ENCODE measurements at places on chromosomes 3 and 15. TPM values are rescaled to one million over a fixed set of nuclear protein-coding genes. Genes with fewer than 3 reads are reported as not detected.

FHIT gene
- 0.87 TPM for total RNA-seq

ZFAND6 gene
- 179 TPM for total RNA-seq

- DNase-seq: no peak
Observed at GRCh38 chr15:29094711-29095110, 174.9 kb downstream of the NSMCE3 start.

DNA sequence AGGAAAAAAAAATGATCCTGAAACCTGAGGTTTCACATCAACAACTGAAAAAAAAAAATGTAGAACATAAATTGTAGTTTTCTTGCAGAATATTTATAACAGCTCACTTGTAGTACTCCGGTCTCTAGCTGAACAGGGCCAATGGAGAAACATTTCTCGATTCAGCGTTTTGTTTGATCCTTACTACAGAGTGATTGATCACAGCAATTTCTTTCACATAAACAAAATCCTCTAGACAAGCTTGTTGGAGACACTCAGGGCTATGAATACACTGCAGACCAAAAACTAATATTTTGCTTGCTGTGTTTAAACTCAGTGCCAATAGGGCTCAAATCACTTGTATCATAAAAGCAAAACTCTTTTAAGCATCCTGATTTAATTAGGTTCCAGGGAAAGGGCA lies 127.0 kb upstream of the CNTN6 start:
- DNase-seq: no peak
